ENCODE measurements at places on chromosomes 13 and 19.

GRCh38 chr13:64579331-64579730, 2650.8 kb downstream of the PCDH9 start:
- no peak for DNase-seq

GRCh38 chr13:43445668-43446067, 341.1 kb downstream of the ENOX1 start:
- no peak for DNase-seq

GRCh38 chr19:11018179-11018578, 57.3 kb downstream of the SMARCA4 start:
- no peak for DNase-seq

- no peak for DNase-seq
Measured at GRCh38 chr13:73433458-73433857, 374.7 kb downstream of the KLF5 start.

GRCh38 chr19:38211151-38211591, 12.9 kb downstream of the DPF1 start:
- no peak for DNase-seq

DNA sequence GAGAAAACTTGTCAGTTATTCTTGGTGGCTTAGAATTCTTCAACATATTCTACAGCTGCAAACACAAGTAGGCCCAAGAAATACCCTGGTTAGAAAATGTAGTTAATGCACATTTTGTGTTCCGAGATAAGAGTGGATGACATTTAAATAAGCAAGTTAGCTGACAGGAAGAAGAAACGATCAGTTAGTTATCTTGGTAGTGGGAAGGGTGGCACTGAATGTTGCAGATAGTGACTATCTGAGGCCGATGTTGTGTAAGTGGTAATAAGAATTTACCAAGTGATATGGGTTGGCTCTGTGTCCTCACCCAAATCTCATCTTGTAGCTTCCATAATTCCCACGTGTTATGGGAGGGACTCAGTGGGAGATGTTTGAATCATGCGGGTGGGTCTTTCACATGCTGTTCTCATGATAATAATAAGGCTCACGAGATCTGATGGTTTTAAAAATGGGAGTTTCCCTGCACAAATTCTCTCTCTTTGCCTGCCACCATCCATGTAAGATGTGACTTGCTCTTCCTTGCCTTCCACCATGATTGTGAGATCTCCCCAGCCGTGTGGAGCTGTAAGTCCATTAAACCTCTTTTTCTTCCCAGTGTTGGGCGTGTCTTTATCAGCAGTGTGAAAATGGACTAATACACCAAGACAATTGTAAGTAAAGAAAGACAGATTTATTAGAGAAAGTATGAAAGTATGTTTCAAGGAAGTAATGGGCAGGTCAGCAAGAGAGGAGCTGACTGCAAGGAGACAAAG, 10.9 kb upstream of the AKAP11 start:
- DNase-seq, result no peak

DNA sequence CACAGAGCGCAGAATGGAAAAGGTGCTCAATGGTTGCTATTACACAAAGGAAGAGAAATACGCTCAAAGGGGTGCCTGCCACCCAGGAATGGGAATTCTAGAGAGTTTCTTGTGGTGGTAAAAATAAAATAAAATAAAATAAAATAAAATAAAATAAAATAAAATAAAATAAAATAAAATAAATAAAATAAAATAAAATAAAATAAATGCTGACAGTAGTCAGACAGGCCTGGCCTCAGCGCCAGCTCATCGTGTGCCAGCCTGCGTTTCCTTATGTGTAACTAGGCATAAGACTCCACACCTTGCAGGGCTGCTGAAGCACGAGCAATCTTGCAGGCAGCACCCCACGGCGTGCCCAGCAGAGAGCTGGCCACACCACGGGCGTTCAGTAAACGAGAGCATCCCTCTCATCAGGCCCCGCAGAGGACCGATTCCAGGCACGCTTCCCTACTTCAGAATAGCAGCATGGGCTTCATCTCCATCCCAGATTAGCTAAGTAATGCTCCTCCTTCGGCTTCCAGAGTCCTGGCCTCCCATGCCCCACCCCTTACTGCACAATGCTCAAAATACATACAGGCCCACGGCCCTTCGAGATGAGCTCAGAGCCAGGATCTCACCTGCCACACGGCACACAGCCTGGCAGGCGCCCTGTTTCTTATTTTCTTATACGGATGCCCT, 5.6 kb downstream of the NAPA start:
- no peak for DNase-seq
